ENCODE measurements at places on chromosomes 5 and 9.
A peak's percentile ranks its signal among the peaks of the same experiment; 100 is the strongest.

DNA sequence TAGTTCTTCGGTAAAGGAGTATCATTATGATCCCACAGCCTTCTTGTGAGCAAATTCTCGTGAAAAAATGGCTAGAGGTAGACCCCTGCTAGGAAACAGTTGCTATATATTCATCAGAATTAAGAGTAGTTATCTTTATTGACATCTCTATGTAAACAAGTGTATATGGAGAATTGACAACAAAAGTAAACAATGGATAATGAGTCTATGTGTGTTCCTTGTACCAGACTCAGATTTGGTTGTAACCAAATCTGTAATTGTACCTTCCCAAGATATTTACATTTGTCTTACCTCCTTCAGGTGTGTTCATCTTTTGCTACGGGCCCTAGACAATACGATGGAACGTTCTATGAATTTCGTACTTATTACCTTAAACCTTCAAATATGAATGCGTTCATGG, 2.1 kb downstream of the NIPSNAP3B start:
- DNase-seq: no peak

GRCh38 chr9:34612788-34613390, 992 bp upstream of the RPP25L start:
- DNase-seq: peak; percentile 72

DNA sequence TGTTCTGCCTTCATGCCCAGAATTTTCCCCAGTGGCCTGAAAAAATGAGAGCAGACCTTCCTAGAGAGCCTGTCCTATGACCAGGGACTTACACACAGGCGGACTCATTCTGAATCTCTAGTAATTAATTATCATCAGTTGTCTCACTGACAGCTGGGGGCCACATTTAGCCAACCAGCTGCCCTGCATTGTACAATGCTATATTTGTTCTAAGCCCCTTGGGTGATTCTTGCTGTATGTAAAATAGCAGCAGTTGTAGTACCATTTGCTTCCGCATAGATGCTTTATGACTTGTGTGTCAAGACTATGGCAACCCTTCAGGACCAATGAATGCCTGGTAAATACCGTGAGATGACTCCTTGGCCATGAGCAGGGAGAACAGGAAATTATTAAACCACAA, 415.4 kb upstream of the SEMA6A start:
- DNase-seq: no peak

- peak; percentile 56 for DNase-seq
Observed at GRCh38 chr5:127409246-127409917, 108.1 kb upstream of the PRRC1 start.

DNA sequence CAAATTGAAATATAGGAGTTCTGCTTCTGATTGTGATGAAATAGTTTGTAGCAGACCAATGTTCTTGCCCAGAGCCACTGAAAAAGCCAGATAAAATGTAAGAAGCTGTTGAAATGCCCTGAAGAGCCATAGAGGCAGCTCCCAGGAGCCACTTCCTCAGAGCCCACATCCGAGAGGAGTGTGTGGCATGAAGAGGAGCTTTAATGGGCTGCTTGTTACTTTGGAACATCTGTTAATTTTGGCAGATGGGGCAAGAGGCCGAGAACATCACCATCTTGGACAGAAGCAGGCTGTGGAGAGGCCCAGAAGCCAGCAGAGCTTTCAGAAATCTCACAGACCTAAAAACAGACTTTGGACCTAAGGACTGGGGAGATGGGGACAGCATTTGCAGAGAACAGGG, 370.8 kb downstream of the GADD45G start:
- no peak for DNase-seq

- DNase-seq: no peak
Observed at GRCh38 chr5:34688015-34688810, 32.1 kb downstream of the RAI14 start.

- no peak for DNase-seq
Observed at GRCh38 chr5:82641331-82642003, 363.3 kb upstream of the RPS23 start.

DNA sequence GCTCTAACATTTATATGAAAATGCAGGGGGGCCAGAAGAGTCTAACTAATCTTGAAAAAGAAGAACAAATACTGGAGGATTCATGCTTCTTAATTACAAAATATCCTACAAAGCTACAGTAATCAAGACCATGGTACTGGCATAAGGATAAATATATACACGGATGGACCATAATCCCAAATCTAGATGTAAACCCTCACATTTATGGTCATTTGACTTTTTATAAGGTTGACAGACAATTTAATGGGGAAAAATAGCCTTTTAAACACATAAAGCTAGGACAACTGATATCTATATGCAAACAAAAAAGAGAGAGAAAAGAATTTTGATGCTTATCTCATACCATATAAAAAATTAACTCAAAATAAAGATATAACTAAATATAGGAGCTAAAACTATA, 55.9 kb downstream of the YIPF5 start:
- DNase-seq: no peak

DNA sequence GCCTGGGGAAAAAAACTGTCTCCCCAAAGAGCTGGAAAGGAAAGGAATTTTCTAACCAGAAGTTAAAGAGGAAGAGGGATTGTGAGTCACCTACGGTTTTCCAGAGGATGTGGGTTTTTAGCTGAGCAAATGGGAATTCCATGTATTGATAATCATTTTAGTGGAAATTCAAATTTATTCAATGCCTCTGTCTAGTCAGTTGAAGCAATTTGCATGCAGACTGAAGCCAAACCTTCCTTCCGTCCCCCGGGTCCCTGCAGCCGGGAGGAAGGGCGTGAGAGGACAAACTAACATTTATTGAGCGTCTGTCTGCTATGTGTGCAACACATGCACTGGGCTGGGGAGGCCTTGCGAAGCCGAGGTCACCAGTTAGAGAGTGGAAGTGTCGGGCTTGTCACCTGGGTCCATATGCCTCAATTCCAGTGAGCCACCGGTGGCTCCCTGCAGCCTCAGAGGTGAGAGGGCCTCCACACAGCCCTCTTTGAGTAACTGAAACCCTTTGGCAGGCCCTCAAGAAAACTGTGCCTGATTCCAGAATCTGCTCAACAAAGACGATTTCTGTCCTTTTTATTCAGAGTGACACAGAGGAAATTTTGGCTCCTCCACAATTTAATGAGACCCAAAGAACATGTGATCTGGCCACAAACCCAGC, 70.3 kb downstream of the COL27A1 start:
- DNase-seq: no peak

GRCh38 chr5:168583742-168584482, 4.7 kb upstream of the PANK3 start:
- no peak for DNase-seq

DNA sequence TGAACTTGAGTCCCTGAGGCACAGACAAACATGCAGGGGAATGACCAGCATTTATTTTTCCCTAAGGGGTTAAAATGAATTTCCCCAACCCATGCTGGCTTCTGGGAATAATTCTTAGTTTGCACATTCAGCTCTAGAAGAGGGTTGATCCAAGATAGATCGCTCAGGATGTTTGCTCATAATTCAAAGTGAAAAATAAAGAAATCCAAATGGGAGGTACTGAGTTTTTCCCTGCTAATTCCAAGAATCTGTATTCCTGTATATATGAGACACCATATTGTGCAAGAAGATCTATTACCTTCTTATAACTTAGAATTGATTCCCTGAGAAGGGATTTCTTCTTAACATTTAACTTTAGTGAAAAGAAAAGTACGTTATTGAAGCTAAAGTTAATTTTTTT, 96.2 kb downstream of the VCAN start:
- no peak for DNase-seq

DNA sequence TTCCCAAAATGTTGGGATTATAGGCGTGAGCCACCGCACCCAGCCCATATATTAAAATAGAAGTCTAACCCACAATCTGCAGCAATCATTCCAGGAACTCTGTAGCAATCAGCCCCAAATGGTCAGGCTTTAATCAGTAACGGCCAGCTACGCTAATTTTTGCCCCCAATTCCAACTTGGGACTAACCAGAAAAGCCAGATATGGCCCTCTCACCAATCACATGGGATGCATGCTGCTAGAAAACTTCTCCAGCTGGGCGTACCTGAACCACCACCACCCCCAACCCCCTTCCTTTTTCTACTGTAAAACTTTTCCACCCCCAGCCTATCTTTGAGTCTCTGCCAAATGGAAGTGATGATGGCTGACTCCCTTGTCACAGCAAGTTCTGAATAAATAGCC, 4.1 kb downstream of the SUSD1 start:
- no peak for DNase-seq

- no peak for DNase-seq
Observed at GRCh38 chr9:16152276-16153101, 599.6 kb downstream of the CCDC171 start.

DNA sequence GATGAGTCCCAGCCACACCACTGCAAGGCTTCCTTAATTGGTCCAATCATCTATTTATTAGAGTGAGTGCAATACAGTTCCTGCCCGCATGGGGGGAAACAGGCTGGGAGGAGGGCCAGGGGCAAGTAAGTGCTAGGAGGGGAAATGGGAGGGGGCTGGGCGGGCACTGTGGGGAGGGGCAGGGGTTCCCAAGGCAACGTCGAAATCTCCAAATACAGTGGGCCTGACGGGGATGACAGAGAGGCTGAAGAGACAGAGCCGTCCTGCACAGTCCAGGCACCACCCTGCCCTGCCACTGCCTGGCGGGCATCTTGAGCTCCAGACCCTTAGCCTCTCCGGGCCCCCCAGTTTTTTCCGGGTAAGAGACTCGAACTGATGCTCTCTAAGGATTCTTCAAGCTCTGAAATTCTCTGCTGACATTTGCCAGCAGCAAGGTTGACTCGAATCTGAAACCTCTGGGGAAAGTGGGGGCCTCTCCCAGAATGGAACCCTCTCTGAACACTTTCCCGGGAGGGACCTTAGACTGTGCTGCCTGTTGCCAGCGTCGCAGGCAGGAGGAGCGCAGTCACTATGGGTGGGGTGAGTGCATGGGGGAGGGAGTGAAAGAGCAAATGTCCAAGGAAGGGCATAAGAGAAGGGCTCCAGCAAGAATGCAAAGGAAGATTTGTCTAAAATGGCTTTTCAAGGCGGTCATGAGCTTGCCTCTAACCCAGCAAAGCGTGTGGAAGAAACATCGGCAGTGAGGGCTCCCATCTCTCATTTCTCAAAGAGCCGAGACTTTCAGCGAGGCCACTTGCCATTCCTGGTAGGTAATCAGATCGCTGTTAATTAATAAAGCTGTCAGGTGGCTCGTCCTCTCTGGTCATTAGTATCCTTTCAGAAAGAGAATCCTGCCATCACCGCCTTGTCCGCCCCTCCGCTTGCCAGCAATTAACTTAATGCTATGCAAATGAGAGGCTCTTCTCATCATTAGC, 99.0 kb downstream of the GTF3C4 start:
- DNase-seq: no peak

- no peak for DNase-seq
Observed at GRCh38 chr5:142757564-142757963, 12.6 kb upstream of the ARHGAP26 start.

GRCh38 chr9:128587453-128587852, 35.1 kb downstream of the SPTAN1 start:
- DNase-seq: no peak

GRCh38 chr5:172503925-172504700, 49.8 kb upstream of the SH3PXD2B start:
- DNase-seq: no peak

- DNase-seq: no peak
Observed at GRCh38 chr5:8700222-8700621, 831.3 kb downstream of the MTRR start.

DNA sequence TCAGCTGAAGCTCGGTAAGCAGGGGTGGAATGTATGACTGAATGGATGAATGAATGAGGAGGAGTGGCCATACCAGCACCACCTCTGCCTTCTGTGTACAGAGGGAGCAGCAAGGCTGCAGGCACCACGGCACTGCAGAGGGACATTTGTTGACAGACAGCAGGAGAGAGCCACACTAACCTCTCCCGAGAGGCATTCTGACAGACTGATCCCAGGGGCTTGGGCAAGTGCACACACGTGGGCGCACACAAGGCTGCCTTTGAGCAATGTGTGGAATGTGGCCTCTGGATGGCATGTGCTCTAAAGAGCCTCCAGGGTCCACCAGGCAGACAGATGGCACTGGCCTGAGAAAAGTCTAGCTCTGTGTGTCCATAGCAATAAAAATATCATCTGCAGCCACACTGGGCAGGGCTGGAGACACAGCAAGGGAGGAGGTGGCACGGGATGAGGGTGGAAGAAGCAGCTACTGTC, 111.8 kb downstream of the ACTL7B start:
- no peak for DNase-seq

- DNase-seq: peak; percentile 38
Observed at GRCh38 chr5:163504079-163504931, 1.1 kb upstream of the MAT2B start.

DNA sequence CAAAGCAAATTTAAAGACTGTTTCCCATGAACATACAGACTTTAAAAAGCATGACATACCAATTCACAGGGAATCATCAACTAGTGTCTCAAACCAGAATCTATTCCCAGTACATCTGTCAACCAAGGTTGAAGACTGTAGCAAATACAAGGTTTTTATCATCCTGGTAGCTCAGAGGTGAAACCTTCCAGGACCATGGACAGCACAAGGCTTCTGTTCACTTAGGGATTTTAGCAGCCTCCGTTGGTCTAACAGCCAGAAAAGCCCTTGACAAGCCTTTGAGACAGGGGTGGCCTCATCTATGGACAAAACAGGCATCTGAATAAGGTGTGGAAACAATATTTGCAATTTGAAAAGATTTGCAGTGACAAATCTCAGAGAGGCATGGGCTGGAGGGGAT, 119.0 kb downstream of the TRIM32 start:
- DNase-seq: no peak

DNA sequence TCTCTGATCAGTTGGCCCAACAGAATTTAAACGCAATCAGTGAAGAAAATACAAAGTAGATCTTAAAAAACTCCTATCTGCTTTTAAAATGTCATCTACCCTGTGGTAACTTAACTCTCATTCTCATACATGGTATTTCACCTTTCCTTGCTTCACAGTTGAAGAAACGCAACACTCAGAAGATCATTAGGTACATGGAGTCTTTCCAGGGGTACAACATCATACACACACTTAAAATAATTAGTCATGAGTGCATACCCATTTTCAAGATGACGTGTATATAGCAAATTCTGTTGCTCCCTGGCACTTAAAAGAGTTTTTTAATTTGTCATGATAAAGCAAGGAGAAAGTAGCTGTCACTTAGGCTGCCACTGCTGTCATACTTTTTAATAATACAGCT, 259.9 kb downstream of the BNC2 start:
- no peak for DNase-seq

GRCh38 chr5:37658440-37658839, 181.4 kb downstream of the GDNF start:
- DNase-seq: no peak

- no peak for DNase-seq
Observed at GRCh38 chr9:83473488-83473971, 64.7 kb downstream of the FRMD3 start.

All from substantia nigra (tissue), 51 donors.